ENCODE measurements at places on chromosomes 1 and 21.

DNA sequence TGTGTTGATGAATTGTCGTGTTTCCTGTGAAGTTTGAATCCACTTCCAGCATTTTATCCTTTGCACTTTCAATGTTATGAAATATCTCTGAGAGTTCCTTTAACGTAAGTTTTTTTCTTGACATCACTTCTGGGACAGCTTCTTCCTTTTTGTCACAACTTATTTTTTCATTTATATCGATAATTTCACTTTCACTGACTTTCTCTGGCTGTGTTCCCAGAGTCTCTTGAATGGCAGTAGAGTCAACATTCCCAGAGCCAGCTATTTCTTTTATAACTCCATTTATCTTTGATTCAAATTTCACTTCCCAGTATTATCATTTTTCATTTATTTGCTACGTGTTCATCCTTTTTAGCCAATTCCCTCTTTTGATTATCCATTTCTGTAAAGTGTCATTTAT, 256.5 kb downstream of the PAPPA2 start:
- DNase-seq, result no peak

DNA sequence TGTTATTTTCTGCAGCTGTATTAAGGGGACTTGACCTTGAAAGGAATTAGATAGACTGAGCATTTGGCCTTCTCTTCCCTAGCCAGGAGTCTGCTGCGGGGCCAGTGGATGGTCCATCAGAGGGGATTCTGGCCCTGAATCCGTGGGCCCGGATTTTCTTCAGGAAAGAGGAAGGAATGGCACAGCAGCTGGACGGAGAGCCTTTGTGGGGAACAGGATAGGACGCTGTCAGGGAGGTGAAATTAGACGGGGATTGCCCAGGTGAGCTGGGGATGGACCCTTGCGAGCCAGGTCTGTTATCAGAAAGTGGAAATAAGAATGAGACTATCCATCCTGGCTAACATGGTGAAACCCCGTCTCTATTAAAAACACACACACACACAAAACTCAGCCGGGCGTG, 1.7 kb upstream of the C2CD2 start:
- no peak for DNase-seq

GRCh38 chr1:82775406-82776000, 974.8 kb downstream of the ADGRL2 start:
- DNase-seq, result no peak

GRCh38 chr1:196557797-196558196, 50.4 kb downstream of the KCNT2 start:
- DNase-seq, result no peak

DNA sequence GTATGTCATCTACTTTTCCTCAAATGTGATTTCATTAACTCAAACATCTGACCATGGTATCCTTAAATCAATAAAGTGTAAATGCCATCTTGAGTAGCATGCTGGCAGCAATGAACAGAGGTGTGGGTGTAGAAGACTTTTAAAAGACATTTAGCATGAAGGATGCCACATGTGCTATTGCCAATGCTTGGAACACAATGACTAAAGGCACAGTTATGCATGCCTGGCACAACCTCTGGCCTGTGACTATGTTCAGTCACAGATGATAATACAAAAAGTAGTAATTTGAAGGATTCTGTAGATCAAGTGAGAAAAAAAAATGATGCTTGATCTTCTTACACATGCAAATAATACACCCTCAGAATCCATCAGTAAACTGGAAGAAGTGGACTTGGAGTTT, 938.9 kb upstream of the ADGRL4 start:
- no peak for DNase-seq

DNA sequence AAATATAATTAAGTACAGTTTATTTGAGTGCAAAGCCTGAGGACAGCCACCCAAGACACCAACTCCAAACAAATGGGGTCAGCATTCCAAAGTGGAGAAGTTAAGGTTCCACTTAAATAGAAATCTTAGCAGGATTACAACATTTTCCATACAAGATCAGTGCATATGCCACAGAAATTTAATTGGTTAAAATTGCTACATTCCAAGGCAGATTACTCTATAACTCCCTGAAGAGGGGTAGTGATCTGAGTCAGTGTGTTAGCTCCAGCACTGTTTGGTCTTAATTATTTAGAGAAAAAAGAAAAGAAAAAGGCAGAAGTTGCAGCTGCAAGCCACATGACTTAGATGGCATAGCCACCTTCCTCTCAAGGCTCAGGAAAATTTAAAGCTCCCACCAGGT, 297.5 kb downstream of the HHIPL2 start:
- no peak for DNase-seq

- DNase-seq, result no peak
Observed at GRCh38 chr1:53475664-53476063, 16.5 kb downstream of the DMRTB1 start.

- peak; percentile 77 for DNase-seq
Observed at GRCh38 chr1:205976708-205977401, 26.3 kb downstream of the RAB7B start.

GRCh38 chr1:64948905-64949833, 17.2 kb downstream of the JAK1 start:
- no peak for DNase-seq

Data from left ventricle myocardium inferior (tissue), 1 donor.